ENCODE measurements at places on chromosomes 11 and 22.

DNA sequence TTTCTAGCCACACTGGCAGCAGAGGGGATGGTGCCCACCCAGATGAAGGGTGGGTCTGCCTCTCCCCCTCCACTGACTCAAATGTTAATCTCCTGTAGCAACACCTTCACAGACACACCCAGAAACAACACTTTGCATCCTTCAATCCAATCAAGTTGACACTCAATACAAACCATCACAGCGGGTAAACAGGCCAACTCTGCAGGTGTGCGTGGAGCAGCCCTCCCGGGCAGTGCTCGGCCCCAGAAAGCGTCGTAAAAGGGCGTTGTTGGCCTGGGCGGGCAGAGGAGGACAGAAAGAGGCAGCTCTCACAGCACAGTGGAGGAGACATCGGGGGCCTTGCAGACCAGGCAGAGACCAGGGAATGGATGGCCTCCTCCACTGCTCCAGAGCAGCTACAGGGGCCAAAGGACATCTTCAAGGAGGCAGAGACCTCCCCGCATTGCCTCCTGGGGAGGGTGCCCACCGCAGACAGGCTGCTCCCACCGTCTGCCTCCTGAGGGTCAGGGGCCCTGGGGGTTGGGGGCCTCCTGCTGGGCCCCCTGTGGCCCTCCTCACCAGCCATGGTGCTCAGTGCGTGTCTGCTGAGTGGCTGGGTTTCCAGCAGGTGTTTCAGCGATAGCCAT lies 56.1 kb upstream of the FADD start:
- no peak for DNase-seq

- no peak for DNase-seq
These were observed 92.6 kb upstream of the PDGFD start for GRCh38 chr11:104256525-104256924.

DNA sequence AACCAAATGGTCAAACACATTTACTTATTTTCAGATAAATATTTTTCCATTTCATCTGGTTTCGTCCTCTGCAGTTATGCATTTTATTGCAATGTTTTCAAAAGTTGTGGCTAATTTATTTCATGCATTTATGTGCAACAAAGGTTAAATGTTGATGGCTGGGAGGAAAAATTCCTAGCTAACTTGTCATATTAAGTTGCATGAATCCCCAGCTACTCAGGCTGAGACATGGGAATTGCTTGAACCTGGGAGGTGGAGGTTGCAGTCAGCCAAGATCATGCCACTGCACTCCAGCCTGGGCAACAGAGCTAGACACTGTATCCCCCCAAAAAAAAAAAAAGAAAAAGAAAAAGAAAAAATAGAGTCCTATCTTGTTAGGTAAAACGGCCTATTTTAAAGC lies 1862.4 kb upstream of the RAG2 start:
- no peak for DNase-seq

GRCh38 chr22:29308791-29309262 lies 2.4 kb downstream of the GAS2L1 start:
- DNase-seq = no peak

GRCh38 chr11:18145025-18145424 lies 12.7 kb downstream of the MRGPRX3 start:
- no peak for DNase-seq

DNA sequence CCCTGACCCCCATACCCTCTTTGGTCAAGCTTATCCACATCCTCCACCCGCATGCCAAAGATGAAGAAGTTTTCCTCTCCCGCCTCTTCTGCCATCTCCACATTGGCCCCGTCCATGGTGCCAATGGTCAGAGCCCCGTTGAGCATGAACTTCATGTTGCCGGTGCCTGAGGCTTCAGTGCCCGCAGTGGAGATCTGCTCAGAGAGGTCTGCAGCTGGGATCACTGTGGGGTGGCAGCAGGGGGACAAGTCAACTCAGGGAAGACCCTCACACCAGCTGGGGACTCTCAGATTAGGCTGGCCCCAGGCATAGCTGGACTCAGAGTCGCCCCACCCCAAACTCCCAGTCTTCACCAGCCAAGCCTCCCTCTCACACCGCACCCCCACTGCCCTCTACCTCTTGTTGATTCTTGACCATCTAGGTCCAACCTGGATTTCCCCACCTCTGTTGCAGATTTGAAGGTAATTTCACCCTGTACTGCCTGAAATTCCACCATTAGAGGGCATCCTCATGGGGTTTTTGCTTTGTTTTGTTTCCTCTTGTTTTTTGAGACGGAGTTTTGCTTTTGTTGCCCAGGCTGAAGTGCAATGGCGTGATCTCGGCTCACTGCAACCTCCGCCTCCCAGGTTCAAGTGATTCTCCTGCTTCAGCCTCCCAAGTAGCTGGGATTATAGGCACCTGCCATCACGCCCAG lies 6.6 kb upstream of the RASGRP2 start:
- no peak for DNase-seq

GRCh38 chr11:117424781-117425180 lies 97.1 kb downstream of the CEP164 start:
- no peak for DNase-seq

- DNase-seq = no peak
These were observed 37.5 kb downstream of the MPPED1 start for GRCh38 chr22:43449205-43449830.

- peak; percentile 15 for DNase-seq
These were observed 9.4 kb downstream of the CNGA4 start for GRCh38 chr11:6248248-6248647.

DNA sequence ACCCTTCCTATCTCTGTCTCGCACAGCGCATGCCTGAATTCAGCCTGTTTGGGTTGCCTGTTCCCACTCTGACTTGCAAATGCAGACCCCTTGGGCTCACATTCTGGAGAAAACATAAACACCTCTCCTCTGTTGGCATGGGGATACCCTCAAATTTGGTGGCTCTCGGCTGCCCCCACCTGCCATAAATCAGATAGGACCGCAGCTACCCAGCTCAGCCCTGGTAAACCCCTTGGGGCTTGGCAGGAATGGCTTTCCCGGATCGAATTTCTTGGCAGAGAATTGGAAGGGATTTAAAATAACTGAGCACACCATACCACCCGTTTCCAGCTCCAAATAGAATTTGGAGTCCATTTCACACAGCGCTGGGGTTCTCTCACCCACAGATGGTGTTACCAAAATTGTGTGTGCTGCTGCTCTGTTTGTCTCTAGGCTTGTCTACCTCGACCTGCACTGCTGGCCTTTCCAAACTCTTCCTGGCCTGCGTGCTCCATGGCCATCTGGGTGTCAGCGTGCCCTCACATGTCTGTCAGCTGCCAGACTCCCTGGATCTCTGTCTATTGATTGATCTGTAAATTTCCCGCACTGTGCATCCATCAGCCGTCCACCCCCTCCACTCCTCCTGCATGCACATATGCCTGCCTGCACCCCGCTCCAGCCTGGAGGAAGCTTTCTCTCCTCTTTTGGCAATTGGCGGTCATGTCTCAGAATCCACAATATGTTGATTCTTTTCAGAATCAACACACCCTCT lies 134.0 kb downstream of the NTM start:
- DNase-seq = no peak

GRCh38 chr22:37894939-37895670 lies 11.0 kb upstream of the MICALL1 start:
- DNase-seq = no peak

- no peak for DNase-seq
These were observed 50.1 kb upstream of the WNT11 start for GRCh38 chr11:76256448-76256847.

- peak; percentile 35 for DNase-seq
These were observed 25.0 kb downstream of the SWAP70 start for GRCh38 chr11:9688716-9689511.

DNA sequence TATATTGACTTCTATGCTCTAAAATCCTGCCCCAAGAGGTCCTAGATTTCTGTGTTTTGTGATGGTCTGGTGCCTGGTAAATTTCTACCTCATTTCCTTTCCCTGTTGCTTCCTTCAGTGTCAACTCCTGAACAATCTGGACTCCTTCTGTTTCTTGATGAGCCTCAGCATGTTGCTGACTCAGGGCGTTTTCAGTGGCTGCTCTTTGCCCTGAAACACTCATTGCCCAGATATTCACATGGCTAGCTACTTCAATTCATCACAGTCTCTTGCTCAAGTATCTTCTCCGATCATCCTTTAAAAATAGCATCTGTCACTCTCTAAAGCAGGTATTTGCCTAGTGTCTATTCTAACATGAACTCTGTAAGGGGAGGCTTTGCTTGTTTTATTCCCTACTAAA lies 526.3 kb upstream of the RAG2 start:
- no peak for DNase-seq

DNA sequence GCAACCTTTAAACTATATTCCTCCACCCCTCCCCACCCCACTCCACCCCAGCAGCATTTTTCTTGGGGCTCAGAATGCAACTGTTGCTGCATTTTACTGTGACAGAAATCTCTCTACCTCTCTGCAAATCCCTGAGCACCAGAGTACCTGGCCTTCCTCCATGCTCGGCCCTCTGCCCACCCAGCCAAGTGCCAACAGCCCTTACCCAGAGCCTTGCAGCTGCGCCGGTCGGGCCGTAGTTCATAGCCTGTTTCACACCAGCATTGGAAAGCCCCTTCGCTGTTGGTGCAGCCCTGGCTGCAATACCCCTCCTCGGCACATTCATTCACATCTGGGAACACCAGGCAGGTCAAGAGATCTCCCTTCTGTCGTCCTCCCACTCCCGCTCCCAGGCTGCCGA lies 23.4 kb downstream of the LRP4 start:
- DNase-seq = no peak

GRCh38 chr22:30574997-30575671 lies 669 bp upstream of the GAL3ST1 start:
- no peak for DNase-seq

- DNase-seq = no peak
These were observed 6.9 kb downstream of the FXYD6 start for GRCh38 chr11:117869604-117870003.
